ENCODE measurements at places on chromosomes 16 and 17.
A peak's percentile ranks its signal among the peaks of the same experiment; 100 is the strongest.

DNA sequence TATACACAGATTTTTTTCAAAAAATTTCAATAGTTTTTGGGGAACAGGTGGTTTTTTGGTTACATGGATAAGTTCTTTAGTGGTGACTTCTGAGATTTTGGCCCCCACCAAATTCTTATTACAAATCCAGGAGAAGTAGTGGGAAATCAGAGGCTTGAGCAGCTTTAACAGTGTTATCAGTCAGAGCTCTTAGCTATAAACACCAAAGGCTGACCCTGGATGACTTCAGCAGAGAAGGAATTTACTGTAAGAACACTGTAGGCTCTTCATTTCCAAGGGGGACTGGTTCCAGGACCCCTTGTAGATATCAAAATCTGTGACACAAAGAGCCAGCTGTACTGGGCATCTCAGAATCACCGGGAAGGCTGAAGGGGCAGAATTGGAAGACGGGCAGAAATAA is 17.8 kb downstream of the MPHOSPH6 start:
- DNase-seq: no peak

DNA sequence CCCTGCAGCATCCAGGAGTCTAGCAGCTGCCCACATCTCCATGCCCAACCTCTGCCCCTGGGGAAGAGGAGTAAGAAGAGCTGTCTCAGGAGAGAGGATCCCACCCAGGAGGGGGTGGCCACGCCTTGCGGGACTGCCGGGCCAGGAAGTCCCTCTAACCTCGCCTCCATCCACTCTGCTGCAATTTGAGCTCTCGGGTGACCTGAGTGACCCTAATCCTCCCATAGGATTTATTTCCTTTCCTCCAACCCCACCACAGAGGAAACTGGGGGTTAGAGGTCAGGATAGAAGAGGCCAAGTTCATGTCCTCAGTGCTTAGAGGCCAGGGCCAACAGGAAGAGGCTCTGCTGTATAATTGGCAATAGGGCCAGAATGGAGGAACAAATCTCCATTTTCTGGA is 22.6 kb upstream of the NGFR start:
- no peak for DNase-seq

- DNase-seq: no peak
Measured at GRCh38 chr17:10698096-10698818, 863 bp downstream of the ADPRM start.

DNA sequence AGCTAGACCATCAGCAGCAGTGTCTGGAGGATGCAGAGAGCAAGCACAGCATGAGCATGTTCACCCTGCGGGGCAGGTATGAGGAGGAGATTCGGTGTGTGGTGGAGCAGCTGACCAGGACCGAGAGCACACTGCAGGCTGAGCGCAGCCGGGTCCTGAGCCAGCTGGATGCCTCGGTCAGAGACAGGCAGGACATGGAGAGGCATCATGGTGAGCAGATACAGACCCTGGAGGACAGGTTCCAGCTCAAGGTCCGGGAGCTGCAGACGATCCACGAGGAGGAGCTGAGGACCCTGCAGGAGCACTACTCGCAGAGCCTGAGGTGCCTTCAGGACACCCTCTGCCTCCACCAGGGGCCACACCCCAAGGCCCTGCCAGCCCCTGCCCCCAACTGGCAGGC is 38.8 kb downstream of the PLD6 start:
- no peak for DNase-seq

DNA sequence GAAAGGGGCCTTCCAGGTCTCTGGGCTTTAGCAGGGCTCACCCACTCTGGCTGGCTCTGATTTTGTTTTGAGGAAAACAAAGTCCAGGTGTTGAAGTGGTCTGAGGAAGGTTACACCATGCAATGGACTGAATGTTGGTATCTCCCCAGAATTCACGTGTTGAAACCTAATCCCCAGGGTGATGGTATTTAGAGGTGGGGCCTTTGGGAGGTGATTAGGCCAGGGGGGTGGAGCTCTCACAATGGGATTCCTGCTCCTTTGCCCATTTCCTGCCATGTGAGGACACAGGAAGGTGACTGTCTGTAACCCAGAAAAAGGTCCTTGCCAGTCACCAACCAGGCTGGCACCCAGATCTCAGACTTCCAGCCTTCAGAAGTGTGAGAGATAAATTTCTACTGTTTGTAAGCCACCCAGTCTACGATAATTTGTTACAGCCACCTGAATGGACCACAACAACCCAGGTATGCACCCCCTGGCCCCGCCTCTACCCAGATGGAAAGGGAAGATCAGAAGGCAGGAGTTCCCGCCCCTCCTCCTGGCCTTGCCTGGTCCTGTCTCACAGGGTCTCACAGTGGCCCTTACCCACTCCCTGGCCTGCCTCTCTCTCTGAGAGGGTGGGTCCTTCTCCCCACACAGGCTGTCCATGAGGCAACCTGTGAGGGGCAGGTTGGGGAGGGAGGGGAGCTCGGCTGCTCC is 32.0 kb downstream of the LRRC75A start:
- DNase-seq: no peak

DNA sequence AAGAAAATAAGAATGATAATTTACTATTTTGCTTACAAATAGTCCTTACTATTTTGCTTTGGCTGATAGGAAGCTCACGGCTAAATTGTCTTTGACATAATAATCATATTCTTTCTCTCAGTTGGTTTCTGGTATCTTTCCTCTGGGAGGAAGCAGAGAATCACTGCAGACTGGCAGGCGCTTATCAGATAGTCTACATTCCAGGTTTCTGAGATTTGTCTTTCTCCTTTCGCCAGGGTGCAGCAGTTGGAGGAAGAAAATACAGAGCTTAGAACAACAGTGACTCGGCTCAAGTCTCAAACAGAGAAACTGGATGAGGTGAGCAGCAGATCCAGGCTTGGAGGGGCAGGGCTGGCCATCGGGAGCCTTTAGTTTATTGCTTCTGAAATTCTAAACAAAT is 136.1 kb downstream of the RAB11FIP4 start:
- no peak for DNase-seq

- DNase-seq: no peak
Measured at GRCh38 chr17:49193513-49194296, 16.7 kb downstream of the GNGT2 start.

- DNase-seq: no peak
Measured at GRCh38 chr16:73399486-73399885, 351.6 kb upstream of the ZFHX3 start.

GRCh38 chr17:32656886-32657285 is 170.1 kb downstream of the CDK5R1 start:
- no peak for DNase-seq

GRCh38 chr17:80499560-80499959 is 23.2 kb upstream of the NPTX1 start:
- no peak for DNase-seq

DNA sequence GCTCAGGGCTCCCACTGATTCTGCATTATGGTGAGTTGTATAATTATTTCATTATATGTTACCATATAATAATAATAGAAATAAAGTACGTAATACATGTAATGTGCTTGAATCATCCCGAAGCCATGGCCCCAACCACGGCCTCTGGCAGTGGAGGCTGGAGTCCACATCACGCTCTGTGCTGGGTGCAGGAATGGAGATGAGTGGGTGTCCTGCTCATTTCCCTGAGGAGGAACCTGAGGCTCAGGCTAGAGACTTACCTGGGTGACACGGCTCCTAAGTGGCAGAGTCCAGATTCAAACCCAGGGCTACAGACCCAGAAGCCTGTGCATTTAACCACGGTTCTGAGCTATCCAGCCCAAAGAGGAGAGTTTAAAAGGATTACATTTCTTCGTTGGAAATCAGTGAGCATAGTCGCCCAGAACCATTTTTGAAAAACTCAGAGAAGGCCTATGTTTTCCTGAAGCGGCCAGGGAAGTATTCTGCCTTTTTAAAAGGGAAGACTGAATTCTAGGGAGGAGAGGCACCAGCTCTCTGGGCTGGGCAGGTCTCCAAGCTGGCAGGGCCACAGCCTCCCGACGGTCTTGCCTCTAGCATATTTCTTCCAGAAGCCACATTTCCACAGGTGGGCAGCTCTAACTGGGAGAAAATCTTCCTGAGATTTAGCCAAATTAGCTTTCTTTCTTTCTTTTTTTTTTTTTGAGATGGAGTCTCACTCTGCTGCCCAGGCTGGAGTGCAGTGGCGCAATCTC is 6.7 kb downstream of the IL4R start:
- DNase-seq: no peak

DNA sequence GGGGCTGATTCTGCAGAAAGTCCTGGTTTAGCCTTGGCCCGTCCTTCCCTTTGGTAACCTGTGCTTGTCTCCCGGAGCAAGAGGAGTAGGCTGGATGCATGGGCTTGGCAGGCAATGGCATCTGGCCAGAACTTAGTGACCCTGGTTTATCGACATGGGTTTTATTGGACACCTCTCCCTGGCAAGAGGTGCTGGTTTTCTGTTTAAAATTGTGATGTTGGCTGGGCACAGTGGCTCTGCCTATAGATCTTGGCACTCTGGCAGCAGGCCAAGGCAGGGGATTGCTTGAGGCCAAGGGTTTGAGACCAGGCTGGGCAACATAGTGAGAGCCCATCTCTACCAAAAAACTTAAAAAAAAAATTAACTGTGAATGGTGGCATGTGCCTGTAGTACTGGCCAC is 31.2 kb downstream of the SLC12A3 start:
- no peak for DNase-seq

DNA sequence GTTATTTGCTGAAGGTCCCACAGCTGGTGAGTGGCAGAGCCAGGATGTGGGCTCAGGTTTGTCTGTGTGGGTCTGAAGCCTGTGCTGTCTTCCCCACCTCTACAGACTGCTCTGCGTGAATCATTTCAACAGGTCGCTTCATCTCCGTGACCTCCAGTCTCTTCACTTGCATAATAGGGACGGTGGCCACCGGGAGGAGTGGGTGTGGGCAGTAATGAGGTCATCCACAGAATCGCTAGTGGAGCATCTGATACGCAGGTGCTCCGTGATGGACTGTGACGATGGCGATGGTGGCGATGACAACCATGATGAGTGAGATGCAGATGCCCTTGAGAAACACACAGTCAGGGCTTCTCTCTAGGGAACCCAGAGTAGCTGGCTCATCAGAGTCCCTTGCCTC is 120.2 kb downstream of the RAP1GAP2 start:
- no peak for DNase-seq

DNA sequence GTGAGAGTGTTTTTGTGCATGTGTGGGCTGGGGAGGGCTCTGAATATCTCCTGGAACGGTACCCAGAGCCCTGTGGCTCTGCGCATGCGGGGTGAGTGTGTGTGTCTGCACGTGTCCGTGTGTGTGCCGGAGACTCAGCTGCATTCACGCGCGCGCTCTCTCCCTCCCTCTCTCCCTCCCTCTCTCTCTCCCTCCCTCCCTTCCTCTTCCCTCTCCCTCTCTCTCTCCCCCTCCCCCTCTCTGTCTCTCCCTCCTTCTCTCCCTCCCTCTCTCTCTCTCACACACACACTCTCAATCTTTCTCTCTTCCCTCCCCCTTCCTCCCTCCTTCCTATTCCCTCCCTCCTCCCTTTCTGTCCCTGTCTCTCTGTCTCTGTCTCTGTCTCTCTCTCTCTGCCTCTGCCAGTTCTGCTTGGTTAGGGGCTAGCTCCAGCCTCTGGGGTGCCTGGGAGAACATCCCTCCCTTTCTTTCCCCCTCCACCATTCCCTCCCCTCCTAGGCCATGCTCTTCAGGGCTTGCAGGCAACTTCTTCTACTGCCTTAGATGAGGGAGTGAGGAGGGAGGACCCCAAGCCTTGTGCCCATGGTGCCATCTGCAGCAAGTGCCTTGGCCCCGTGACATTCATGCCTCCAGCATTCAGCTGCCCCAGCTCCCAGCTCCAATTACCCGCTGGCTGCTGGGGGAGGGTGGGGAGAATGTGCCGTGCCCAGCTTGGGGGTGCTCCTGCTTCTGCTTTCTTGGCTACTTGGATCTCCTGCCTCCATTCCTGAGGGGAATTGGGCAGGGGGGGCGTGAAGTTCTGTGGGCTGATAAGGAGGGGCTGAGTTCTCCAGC is 6.4 kb downstream of the THRA start:
- peak; percentile 50 for DNase-seq

GRCh38 chr17:68437979-68438822 is 19.1 kb downstream of the WIPI1 start:
- DNase-seq: no peak

DNA sequence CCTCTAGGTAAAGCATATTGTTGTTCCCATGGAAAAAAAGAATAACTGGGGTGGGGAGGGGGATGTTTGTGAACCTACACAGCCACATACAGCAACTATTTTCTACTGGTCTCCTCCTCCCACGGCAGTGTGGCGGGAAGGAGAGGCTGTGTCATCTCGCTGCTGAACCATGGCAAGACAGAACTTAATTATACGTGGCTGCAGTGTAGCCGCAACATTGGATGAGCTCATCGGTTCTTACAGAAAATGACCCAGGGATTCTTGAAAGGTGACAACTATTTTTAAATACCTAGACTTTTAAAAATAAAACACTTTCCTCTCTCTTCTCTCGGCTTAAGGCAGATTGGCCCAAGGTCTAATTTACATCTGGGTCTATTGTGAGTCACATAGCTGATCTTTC is 19.8 kb upstream of the TEKT3 start:
- DNase-seq: no peak

DNA sequence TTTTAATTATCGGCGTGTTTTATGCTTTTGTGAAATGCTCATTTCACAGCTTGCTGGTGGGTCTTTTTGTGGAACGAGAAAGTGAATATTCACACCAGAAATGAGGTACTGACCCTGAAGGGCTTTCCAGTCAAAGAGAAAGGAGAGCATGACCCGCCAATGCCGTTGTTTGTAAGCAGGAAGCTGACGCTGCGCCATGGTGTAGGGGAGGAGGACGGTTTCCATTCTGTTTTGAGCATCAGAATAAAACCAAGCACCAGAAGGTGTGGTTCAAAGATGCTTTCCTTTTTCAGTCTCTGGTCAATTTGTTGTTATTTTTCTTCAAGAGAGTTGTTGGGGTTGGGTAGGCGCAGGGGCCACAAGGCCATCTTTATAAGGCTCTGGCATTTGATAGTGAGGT is 669.3 kb downstream of the WWOX start:
- DNase-seq: no peak

DNA sequence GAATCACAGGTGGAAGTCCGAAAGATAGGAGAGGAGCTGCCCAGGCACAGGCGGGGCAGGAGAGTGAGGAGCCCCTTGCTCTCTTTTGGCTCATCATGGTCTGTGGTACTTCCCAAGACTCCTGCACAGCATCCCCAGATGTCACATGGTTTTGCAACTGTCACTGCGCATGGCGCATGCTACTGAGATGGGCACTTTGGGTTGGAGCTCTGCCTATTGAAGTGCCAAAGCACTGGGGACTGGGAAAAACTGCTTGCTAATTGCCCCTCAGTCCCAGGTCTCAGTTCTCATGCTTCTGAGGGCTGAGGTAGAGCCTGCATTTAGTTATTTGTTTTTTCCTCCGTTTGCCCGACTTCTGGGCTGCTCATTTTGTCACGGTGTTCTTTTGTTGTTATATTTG is 156.8 kb upstream of the CDH13 start:
- DNase-seq: no peak

- no peak for DNase-seq
Measured at GRCh38 chr16:56277075-56277474, 85.8 kb downstream of the GNAO1 start.

GRCh38 chr16:66905633-66906539 is 12.8 kb downstream of the CDH16 start:
- DNase-seq: no peak

DNA sequence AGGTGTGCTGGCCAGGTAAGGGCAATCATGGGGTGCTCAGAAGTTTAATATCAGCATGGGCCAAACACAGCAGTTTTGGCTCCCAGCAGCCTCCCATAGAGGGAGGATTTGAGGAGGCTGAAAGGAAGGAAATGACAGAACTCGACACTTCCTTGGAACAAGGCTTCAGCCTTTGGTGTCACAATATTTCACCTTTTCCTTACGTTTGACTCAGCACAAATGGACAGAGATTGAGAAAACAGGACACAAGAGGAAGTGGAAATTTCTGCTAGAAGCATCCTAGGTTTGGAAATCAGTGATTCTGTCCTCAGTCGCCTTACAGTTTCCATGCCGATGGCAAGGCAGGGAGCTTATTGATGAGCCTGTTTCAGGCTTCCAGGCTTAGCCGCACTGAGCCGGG is 181.4 kb downstream of the MAF start:
- DNase-seq: no peak
